ENCODE measurements at places on chromosomes 6 and 20.

DNA sequence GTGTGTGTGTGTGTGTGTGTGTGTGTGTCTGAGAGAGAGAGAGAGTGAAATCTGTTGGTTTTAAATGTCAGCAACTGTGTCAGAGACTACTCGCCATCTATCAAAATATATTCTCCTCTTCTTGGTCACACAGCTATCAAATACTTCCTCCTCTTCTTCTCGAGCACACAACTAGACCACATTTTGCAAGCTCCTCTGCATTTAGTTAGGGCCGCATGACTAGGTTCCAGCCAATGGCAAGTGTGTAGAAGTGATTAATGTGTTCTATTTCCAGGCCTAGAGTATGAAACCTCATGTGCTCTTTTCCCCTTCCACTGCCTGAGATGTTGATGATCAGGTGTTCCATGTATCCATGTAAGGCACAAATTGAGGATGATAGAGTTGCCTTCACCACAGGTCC lies 278.5 kb upstream of the MARCKS start:
- DNase-seq, result no peak

- peak; percentile 93 for DNase-seq
Observed at GRCh38 chr6:43926634-43927531, 156.9 kb downstream of the VEGFA start.

DNA sequence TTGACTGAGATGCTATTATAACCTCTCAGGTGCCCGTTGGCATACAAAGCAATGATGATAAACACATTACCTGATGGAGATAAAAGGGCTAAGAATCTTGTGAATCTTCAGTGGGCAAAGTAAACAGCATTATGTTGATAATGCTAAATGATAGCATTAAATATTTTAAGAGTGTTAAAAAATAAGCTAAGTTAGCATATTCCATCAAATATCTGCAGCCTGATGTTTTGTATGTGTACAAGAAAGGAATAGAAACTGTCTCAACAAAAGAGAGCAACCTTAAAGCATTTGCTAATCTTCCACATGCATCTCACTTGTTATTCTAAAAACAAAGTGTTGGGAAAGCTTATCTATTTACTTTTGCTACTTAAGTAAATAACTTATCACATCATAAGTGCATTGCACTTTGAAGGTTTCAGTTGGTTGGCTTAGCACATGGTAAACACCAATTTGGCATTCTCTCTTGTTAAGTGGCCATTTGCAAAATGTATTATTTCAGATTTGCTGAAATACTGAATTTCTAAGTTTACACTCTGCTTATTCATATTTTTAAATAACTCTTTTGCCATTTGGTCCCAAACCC lies 151.6 kb downstream of the SYNDIG1 start:
- DNase-seq, result no peak

DNA sequence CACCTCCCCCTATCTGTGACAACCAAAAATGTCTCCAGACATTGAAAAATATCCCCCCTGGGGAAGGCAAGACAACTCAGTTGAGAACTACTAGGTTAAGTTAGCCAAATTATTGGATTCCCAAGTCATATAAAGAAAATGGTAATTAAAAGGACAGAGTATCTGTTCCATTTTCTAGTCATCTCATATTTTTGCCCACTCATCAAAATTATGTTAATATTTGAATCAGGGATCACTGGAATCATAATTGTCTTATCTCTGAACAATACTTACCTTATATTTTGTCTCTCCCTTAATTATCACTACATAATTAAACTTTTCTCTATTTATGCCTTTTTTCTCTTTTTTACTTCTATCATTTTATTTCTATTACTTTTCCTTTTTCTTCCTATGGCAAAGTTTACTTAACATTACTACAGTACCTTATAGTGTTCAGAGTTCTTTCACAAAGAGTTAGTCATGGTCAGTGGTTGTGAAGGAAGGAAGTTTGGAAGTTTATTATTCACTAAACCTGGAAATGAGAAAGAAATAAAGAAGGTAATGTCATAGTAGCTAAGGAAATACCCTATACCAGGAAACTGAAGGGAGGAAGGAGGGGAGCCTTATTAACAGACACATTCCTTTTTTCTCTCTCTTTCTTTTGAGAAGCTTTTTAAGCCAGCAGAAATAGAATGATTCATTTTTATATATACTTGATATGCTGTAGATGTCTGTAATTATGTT lies 332.9 kb downstream of the COL12A1 start:
- no peak for DNase-seq

GRCh38 chr6:133340557-133340956 lies 99.4 kb downstream of the EYA4 start:
- no peak for DNase-seq

DNA sequence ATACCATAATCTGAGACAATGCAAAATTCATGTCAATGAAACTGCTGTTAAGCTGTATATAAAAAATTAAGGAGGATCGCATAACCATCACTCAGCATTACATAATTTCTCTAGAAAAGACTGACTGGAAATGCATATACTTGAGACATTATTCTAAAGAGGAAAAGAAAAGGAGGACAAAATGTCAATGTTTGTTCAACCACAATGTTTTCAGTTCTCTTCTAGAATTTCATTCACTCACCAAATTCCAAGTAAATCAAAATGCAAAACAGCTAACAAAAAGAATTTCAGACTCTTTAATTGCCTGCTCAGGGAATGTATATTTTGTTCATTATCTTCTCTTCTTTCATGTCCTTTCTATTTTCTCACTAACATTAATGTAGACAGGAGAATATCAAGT lies 106.2 kb upstream of the CCDC28A start:
- DNase-seq, result no peak

GRCh38 chr6:43773050-43773979 lies 3.3 kb downstream of the VEGFA start:
- DNase-seq, result no peak

DNA sequence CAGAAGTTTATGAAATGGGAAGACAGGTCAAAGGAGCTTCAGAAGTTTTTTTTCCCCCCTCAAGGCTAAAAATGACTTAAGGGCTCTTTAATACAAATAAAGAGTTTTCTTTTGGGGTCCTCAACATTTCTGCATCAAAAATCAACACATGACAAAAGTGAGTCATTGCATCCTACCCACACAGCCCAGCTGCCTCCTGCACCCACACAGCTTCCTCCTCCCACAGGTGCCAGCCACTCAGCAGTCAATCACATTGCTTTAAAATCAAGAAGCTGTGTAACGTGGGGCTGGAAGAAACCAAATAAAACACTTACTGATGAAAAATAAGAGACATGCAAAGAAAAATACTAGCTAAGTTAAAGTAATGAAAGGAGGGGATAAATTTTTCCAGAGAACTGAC lies 68.5 kb downstream of the MAP3K5 start:
- DNase-seq, result no peak
